ENCODE measurements at places on chromosomes 12 and 14. TPM values are rescaled to one million over a fixed set of nuclear protein-coding genes. Genes with fewer than 3 reads are reported as not detected.

The SOAT2 gene
- not detected for total RNA-seq

The NTF3 gene
- 4.0 TPM for total RNA-seq

The PRB3 gene
- not detected for total RNA-seq

The GRIN2B gene
- 0.43 TPM for total RNA-seq

The SIX4 gene
- total RNA-seq, result 3.2 TPM

The C1R gene
- 126 TPM for total RNA-seq

The KRT6C gene
- total RNA-seq, result 0.43 TPM

DNA sequence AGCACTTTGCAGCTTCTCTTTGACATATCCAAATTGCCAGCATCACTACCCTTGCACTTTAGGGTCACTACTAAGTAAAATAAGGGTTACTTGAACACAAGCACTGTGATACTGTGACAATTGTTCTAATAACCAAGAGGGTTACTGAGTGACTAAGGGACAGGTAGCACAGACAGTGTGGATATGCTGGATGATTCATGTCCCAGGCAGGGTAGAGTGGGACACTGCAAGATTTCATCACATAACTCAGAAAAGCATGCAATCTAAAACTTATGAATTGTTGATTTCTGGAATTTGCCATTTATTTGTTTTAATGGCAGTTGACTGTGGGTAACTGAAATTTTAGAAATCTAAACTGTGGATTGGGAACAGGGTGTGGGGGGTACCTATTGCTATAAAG, 218.8 kb downstream of the KITLG start:
- no peak overlapping the region for H3K27ac ChIP-seq
- no peaks in the 10 kb centered on the region for H3K36me3 ChIP-seq
- H3K4me3 ChIP-seq, result no peak overlapping the region

DNA sequence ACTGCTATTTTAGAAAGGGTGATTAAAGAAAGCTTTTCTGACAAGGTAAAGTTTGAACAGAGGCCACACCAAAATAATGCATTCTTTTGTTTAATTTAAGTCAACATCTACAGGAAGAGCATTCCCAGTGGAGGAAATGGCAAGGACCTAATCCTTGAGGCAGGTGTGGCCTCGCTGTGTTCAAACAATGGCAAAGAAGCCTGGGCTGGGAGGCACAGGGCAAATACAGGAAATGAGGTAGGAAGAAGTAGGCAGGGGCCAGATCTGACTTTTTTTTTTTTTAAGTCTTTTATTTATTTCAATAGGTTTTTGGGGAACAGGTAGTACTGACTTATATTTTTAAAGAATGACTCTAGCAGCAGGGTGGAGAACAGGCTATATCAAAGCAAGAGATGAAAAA, 53.5 kb downstream of the ARMH4 start:
- H3K27ac ChIP-seq, result peak overlapping the region; percentile 68
- peaks cover 6% of the 10 kb centered on the region for H3K36me3 ChIP-seq
- H3K27me3 ChIP-seq, result no peaks in the 10 kb centered on the region
- peak; percentile 51 for DNase-seq

GRCh38 chr12:44058366-44058765, 222.5 kb downstream of the TMEM117 start:
- H3K27ac ChIP-seq, result no peak overlapping the region
- no peaks in the 10 kb centered on the region for H3K27me3 ChIP-seq
- H3K4me1 ChIP-seq, result peaks cover 8% of the 10 kb centered on the region
- no peak overlapping the region for H3K4me3 ChIP-seq
- H3K36me3 ChIP-seq, result no peaks in the 10 kb centered on the region

DNA sequence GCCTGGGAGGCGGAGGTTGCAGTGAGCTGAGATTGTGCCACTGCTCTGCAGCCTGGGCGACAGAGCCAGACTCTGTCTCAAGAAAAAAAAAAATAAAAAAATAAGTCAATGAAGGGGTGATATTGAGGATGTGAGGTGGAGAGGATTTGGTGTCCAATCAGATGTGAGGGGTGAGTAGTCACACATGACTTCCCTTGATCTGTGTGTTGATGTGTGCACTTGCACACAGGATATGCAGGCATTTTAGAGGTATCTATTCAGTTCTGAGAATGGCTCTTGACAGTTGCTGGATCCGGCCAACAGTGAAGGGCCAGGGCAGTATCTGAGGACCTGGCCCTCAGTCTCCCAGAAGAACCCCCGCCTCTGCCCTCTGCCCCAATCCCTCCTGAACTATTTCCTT, 7.8 kb upstream of the SP7 start:
- peaks cover 12% of the 10 kb centered on the region for H3K4me1 ChIP-seq
- peaks cover 3% of the 10 kb centered on the region for H3K27me3 ChIP-seq
- no peak for DNase-seq

DNA sequence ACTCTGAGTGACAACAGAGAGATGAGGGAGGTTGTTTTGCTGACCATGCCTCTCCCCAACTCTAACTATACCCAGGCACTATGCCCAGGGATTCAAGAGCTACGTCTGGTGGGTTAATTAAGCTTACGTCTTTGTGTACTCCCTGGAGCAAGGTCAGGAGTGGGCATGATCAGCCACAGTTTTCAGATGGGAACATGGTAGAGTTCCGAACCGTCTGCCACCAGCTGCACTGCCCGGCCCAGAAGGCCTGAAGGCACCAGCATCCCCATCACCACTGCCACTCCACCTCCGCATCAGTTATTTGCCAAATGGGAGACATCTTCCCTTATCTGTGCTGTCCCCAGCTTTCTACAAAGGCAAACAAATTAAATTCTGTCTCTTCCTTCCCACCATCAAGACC, 11.1 kb upstream of the GPX2 start:
- H3K27me3 ChIP-seq, result no peaks in the 10 kb centered on the region
- H3K4me3 ChIP-seq, result no peak overlapping the region
- DNase-seq, result no peak
- H3K4me1 ChIP-seq, result peaks cover 14% of the 10 kb centered on the region
- H3K36me3 ChIP-seq, result peaks cover 25% of the 10 kb centered on the region

DNA sequence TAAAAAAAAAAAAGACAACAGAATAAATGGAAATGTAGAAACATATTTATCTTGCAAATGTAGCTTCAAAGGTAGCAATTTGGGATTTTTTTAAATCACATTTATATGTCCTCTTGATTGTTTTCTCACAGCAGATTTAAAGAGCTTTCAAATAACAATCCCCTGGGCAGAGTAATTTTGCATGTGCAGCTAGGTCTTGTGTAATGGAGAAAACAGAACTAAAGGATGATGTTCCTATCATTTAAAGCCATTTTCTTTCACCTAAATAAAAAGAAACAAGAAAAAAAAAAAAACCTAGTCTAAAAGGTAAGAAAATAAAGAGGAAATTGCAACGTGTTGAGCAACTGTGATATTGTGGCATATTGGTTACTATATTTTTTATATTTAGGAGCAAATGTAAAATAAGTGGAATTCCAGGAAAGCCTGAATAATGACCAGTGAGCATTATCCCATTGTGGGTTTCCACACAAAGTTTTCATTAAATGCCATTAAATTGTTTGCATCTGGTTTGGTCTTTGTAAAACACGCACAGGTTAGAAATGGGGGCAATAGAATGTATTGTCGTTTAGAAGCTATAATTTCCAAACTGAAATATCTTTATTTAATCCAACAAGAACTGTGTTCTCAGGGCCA, 215.6 kb downstream of the SLC6A15 start:
- no peak for DNase-seq
- no peak overlapping the region for H3K27ac ChIP-seq
- H3K27me3 ChIP-seq, result no peaks in the 10 kb centered on the region

- H3K4me3 ChIP-seq, result no peak overlapping the region
- DNase-seq, result no peak
- H3K27ac ChIP-seq, result no peak overlapping the region
- H3K36me3 ChIP-seq, result no peaks in the 10 kb centered on the region
- H3K27me3 ChIP-seq, result no peaks in the 10 kb centered on the region
- no peaks in the 10 kb centered on the region for H3K4me1 ChIP-seq
Measured at GRCh38 chr12:96084624-96085023, 49.2 kb upstream of the LTA4H start.

- H3K27me3 ChIP-seq, result no peaks in the 10 kb centered on the region
- H3K4me3 ChIP-seq, result no peak overlapping the region
- no peaks in the 10 kb centered on the region for H3K4me1 ChIP-seq
- DNase-seq, result no peak
- H3K36me3 ChIP-seq, result no peaks in the 10 kb centered on the region
Measured at GRCh38 chr12:17344649-17345048, 738.7 kb upstream of the LMO3 start.

DNA sequence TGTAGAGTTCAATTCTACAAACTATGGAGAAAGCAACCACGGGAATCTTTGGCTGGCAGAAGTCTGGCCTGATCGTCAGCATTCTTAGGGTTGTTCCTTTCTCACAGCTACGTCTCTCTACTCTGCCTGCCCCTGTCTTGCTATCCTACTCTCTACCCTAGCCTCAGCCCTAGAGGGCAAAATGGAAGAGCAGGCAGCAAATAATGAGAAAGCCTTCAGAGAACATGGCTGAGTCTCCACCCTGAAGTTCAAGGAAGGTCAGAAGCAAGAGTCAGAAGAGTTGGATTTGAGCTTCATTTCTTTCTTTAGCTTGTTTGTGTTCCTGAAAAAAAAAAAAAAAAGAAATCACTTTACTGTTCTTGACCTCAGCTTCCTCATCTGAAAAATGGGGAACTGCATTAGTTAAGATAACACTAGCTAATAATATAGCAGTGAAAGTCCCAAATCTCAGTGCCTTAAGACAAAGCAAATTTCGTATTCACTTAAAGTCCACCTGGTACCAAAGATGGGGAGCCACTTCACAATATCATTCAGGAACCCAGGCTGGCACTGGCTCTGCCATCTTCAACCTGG, 50.2 kb upstream of the CCND2 start:
- H3K27ac ChIP-seq, result no peak overlapping the region
- no peaks in the 10 kb centered on the region for H3K4me1 ChIP-seq
- H3K4me3 ChIP-seq, result no peak overlapping the region
- H3K27me3 ChIP-seq, result peaks cover 33% of the 10 kb centered on the region
